ENCODE measurements at places on chromosomes 6 and 20.

GRCh38 chr6:105500693-105501092, 97.8 kb upstream of the PREP start:
- no peak for DNase-seq

DNA sequence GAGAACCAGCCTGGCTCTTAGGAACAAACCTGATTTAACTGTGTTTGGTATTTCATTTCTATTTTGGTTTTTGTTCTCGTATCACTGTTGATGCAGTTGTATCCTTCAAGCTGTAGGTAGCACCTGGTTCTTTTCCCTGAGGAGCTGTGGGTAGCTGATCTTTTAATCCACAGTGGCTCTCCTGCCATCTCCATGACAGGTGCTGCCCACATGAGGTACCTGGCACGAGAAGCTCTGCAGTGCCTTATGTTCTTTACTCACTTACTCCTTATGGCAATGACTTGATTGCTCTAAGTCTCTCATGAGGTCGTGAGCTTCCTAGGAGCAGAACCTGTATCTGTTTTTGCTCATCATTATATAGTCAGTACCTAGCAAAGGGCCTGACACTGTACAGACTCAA, 74.3 kb upstream of the EMILIN3 start:
- no peak for DNase-seq

GRCh38 chr6:90083891-90084290, 189.6 kb downstream of the GJA10 start:
- no peak for DNase-seq

- no peak for DNase-seq
These were observed 178.2 kb downstream of the PTPRT start for GRCh38 chr20:43011491-43011890.

DNA sequence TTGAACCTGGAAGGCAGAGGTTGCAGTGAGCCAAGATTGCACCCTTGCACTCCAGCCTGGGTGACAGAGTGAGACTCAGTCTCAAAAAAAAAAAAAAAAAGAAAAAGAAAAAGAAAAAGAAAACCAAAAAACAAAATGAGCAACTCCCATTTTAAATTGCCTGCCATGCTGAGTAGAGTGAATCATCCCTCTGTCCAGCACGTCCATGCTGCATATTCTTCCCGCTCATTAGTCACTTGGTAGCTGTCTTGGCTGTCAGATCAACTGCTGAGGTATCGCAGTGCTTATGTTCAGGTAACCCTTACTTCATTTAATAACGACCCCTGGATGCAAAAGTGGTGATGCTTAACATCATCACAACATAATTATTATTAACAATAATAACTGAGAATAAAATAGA, 72.6 kb upstream of the RNF24 start:
- DNase-seq = no peak

- DNase-seq = no peak
These were observed 12.0 kb downstream of the PGK2 start for GRCh38 chr6:49775043-49775442.

- no peak for DNase-seq
These were observed 1.4 kb downstream of the GLO1 start for GRCh38 chr6:38701551-38701950.

GRCh38 chr20:23130622-23131140, 44.6 kb upstream of the CD93 start:
- no peak for DNase-seq

GRCh38 chr6:13012977-13013680, 296.6 kb downstream of the PHACTR1 start:
- DNase-seq = no peak

GRCh38 chr6:149218915-149219314, 98.6 kb upstream of the TAB2 start:
- no peak for DNase-seq

DNA sequence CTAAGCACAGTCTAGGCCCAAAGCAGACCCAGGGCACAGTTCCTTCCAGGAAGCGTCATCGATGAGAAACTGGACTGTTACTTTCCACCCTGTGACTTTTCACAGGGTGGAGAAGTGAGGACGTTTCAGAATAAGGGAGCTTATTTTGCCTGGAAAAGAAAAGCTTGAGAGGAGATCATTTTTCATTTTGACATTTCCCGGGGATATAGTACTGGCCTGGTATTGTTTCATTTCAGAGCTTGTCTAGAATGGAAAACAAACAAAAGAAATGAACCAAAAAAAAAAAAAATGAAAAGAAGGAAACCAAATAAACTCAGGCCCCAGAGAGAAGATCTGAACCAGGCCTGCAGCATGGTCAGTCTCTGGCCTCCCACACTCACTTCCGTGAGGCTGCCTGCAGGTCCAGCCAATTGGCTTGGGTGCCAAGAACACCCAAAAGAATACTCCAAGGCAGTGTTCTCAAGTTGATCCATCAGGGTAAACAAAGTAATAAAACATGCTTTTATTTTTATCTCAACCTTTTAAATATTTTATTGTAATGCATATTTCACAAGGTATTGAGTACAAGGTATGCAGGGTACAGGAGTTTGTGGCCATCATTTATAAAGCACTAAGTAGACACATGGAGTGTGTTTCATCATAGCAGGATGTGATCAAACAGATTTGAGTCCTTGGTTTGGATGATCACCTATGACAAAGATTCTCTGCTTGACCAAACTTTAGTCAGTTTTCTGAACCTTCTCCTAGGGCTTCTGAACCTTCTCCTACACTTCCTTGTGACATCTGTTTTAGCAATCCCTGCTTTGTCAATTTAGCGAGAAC, 176.9 kb upstream of the GGTLC1 start:
- no peak for DNase-seq

DNA sequence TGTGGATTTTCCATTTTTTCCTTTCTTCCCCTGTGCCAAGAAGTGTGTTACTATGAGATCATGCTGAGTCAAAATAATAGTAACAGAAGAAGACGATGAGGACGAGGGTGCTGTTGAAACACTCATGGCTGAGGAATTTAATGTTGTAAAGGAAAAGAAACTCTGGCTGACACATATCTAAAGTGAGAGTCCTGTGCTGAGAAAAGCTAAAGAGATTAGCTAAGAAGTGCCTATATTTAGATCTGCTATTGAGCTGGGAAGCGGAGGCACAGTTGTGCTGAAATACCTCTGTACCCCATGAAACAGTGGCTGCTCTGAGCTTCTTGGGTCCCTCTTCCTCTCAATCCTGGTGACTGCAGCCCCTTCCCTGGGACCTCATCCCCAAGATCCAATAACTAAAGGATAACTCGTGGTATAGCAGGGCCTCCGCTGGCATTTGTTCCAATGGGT, 1.1 kb upstream of the SYTL3 start:
- DNase-seq = no peak

DNA sequence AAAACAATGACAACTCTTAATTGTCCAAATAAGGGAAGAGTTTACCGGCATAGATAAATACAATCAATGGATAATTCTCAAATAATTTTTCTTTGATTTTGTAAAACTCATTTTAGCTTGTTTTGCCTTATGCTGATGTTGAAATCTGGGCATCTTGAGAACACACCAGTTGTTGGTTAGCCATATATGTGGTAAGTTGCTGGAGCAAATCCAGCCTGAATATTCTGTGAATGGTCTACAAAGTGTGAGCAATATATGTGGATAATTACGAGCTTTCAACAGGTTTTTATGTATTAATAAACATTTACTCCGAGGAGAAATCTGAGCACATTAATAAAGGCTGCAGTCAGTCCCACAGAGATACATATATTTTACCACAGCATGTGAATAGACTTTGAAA, 423.6 kb downstream of the BCKDHB start:
- no peak for DNase-seq

- no peak for DNase-seq
These were observed 10.4 kb downstream of the SNRPB start for GRCh38 chr20:2459981-2460751.

- DNase-seq = no peak
These were observed 17.6 kb upstream of the CTAGE9 start for GRCh38 chr6:131728296-131728939.

GRCh38 chr20:22241609-22242008, 342.8 kb downstream of the FOXA2 start:
- no peak for DNase-seq

DNA sequence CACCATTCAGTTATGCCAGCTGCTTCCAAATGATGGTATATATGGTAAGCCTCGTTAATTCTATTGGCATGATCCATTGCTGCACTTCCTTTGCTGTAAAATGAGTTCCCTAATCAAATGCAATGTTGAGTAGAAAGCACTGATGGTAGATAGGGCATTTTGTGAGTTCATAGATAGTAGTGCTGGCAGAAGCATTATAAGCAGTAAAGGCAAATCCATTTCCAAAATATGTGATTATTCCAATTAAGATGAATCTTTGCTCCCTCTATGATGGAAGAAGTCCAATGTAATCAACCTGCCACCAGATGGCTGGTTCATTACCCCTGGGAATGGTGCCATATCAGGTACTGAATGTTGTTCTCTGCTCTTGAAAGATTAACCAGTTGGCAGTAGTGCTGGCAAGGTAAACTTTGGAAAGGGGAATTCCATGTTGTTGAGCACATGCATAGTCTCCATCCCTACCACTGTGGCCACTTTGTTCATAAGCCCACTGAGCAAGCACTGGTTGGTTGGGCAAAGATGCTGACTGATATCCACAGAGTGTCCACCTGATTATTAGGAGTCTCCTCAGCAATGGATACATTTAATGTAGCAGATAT, 5.6 kb upstream of the TBPL1 start:
- no peak for DNase-seq

GRCh38 chr6:36340618-36341454, 4.1 kb upstream of the BNIP5 start:
- peak; percentile 37 for DNase-seq

DNA sequence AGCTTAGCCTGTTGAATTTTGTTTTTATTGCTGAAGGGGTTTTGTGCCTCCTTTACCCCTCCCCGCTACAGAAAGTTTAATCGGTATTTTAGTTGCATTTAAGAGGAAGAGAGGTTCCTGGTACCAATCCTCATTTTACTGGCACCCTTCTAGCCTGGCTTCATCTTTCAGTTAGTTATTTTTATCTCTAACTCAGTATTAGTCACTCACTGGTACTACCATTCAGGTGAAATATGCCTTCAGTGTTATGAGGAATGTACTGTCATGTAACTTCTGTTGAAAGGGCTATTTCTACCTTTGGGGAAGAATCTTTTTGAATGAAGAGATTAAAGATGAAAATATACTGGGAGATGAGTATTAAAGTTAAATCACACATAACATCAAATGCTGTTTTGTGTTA, 211.8 kb downstream of the CDKAL1 start:
- DNase-seq = no peak

DNA sequence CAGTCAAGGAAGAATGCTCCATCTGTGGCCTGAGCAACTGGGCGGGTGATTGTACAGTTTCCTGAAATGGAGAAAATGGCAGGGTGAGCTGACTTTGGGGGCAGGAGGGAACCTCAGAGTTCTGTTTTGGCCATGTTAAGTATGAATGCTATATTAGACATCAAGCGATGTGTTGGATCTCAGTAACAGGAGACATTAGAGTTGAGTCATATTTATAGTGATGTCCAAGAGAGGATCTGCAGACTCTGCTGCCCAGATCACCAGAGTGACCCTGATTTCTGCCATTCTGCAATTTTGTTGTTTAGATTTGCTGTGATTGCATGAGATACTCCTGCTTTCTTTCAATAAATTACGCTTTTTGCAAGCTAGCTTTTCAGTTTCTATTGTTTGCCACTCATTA, 131.4 kb upstream of the ENPP5 start:
- DNase-seq = no peak

DNA sequence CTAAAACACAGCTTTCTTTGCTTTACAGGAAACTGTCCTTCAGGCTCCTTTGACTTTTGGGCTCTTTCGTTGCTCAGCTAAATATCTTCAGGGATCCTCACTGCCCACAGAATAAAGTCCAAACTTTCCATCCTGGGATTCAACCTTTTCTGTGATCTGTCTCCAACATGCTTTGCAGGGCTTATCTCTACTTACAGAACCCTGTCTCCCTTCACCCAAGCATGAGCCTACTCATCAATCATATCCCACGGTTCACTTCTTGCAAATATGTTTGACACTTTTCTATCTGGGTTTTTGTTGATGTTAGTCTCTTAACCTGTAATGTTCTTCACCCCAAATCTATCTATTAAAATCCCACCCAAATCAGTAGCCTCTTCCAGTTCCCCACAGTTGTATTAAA, 327.3 kb upstream of the RNF24 start:
- no peak for DNase-seq

Measured in stimulated activated CD8-positive, alpha-beta memory T cell treated with anti-CD3 and anti-CD28 coated beads, Interleukin-7, amount 100 ng/mL, for 48 hours (primary cell).